T1000 (cell line): ENCODE measurements at places on chromosomes 12 and 14.

GRCh38 chr14:77225254-77225653 lies 43.7 kb downstream of the TMEM63C start:
- DNase-seq, result no peak

GRCh38 chr12:25830456-25830855 lies 128.0 kb upstream of the RASSF8 start:
- no peak for DNase-seq

- no peak for DNase-seq
Observed at GRCh38 chr12:7144414-7145120, 14.4 kb downstream of the CLSTN3 start.

DNA sequence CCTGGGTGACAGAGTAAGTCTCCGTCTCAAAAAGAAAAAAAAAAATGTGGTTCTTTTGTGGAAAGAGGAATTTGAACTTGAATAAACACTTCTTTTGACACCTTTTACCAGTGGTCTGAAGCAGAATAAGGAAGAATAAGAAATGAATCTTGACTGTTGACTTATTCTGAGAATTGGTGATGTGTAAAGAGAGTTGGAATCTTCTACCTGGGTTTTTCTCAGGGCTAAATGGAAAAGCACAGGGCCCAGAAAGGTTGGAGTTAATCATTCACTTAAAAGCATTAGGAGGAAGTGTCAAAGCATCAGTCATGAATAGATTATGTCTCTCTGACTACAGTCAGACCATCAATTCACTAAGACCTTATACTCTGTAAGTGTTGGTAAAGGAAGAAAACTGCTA lies 13.9 kb downstream of the PNMA1 start:
- no peak for DNase-seq

GRCh38 chr12:121121805-121122204 lies 10.9 kb upstream of the P2RX7 start:
- no peak for DNase-seq

DNA sequence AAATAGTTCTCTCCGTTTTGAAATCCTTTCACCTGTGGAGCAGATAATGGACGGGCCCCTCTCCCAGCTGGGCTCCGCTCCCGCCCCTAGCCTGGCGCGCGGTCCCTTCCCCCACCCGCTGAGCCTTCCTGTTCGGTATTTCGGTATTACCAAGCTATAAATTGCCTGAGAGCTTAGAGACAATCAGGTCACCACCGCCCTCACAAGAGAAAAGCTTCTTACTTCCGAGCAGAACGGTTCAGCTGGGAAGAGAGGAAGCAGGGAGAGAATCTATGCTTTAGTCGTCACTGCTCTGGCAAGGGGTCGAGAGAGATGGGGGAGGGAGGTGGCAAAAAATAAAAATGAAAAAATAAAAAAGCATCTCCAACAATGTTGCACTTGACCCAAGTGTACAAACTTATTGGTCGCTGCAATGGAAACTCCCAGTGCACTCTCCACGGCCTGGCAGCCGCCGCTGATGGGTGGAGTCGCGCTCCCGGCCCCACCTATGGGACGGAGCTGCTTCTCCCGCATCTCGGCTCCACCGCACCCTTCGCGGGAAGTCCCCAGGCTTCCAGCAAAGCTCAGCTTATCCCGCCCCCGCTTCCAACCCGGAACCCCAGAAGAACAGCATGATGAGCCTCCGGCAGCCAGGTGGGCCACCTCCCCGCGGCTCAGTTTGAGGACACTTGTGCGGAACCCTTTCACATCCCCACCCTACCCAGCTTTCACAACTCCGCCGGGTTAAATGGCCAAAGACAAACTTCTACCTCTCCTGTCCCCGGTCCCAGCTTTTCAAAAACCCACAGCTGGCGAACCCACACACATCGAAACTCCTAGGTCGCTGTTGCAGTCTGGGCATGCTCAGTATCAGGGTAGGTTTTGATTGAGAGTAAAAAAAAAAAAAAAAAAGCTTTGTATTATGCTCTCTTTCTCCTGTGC lies 832 bp upstream of the SYT1 start:
- peak; percentile 27 for DNase-seq

GRCh38 chr12:115257791-115258190 lies 573.8 kb upstream of the TBX3 start:
- no peak for DNase-seq

DNA sequence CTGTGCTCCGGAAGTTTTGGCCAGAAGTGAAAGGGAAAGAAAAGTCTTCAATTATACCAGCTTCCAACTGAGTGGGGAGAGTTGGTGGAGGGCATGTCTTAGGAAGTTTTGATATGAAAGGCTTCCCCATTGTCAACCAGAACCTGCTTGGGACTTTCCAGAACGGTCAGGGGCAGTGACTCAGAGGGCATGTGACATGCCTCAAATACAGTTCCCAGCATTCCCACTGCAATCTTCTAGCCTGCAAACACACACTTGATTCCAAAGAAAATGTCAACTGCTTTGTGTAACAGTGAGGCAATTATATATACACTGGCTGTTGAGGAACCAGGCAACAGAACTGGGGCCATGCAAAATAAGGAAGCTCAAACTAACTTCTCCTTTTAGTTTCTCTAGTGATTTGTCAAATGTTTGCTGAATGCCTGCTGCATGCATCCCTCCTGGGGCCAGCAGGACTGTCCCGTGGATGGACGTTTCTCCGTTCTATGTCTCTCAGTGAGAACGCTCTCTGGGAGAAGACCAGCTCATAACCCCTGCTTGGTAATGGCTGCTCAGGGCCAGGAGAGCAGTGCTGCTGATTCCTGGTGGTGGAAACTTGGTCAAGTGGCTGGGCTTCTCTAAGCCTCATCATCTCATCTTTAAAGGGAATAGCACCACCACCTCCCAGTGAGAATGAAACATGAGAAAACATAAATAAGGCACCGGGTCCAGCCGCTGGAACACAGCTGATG lies 18.3 kb downstream of the SLC25A47 start:
- no peak for DNase-seq

DNA sequence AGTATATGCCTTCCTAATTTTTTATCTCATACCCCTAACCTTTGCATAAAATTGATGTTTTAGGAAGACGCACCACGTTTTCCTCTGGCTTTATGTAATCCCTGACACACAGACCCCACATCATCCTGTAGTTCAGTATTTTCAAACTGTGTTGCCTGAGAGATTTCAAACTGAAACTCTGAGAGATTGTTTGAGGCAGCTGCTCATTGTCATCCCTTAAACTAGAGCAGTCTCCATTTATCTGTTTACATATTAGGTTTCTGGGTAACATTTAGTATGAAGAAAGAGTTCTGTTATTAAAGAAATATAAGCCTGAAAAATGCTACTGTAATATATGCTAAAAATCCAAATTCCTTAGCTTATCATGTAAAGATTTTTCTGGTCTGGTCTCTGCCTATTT lies 24.3 kb downstream of the MNAT1 start:
- DNase-seq, result no peak
